ENCODE measurements at places on chromosomes 7 and 10.

- no peaks in the 10 kb centered on the region for H3K27me3 ChIP-seq
- no peaks in the 10 kb centered on the region for H3K4me1 ChIP-seq
- no peaks in the 10 kb centered on the region for H3K36me3 ChIP-seq
- DNase-seq = no peak
Observed at GRCh38 chr10:7826971-7827370, 8.7 kb downstream of the TAF3 start.

DNA sequence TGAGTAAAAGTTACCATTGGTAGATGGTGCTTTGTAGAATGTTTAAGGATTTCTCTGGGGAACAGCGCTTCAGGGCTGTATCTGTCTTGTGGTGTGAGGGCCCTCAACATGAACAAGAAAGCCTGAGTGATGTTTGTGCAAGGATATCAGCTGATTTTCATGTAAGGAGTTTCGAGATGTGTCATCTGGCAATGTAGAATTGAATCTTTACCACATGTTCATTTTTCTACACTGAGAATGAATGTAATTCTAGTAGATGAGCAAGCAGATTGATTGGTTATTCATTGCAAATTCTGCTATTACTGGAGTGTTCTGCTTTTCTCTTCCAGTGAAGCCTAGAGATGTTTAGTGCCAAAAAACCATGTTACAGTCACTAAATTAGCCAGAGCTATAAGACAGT is 87.7 kb downstream of the ST7 start:
- H3K27me3 ChIP-seq = no peaks in the 10 kb centered on the region
- H3K4me1 ChIP-seq = no peaks in the 10 kb centered on the region
- no peak for DNase-seq
- H3K27ac ChIP-seq = no peak overlapping the region

- H3K4me1 ChIP-seq = no peaks in the 10 kb centered on the region
- no peak overlapping the region for H3K27ac ChIP-seq
- no peaks in the 10 kb centered on the region for H3K27me3 ChIP-seq
- H3K36me3 ChIP-seq = no peaks in the 10 kb centered on the region
Observed at GRCh38 chr7:96484091-96484490, 162.2 kb upstream of the SLC25A13 start.

- no peak overlapping the region for H3K27ac ChIP-seq
- H3K4me1 ChIP-seq = peaks cover 2% of the 10 kb centered on the region
- DNase-seq = no peak
- H3K36me3 ChIP-seq = no peaks in the 10 kb centered on the region
Observed at GRCh38 chr7:43234968-43235367, 122.5 kb downstream of the HECW1 start.

GRCh38 chr10:113433711-113434110 is 119.1 kb upstream of the HABP2 start:
- DNase-seq = no peak
- no peaks in the 10 kb centered on the region for H3K27me3 ChIP-seq
- no peaks in the 10 kb centered on the region for H3K36me3 ChIP-seq
- H3K4me1 ChIP-seq = no peaks in the 10 kb centered on the region
- no peak overlapping the region for H3K27ac ChIP-seq

DNA sequence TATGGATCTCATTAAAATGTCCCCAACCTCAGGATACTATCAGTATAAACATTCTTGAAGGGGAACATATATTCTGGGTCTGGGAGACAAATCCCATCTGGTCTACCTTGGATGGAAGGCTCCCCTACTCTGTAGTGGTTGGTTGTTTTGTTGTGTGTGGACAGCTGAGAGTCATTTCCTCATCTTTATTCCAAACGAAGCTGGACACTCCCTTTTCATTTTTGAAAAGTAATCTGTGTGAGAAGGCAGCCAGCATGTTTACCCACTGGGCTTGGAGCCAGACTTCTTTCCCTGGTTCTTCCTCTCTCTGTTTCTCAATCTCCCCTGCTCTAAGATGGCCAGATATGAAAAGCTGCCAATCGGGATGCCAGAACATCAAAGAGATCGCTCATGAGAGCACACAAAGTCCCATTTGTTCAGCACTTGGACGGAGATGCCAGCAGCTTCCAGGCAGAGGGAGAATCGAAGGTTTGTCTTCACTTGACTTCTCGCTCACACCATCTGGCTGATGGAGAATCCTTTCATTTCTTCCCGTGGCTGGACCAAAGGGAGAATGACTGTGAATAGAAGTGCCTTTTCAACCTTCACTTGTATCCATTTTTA is 108.1 kb upstream of the AGR3 start:
- H3K27ac ChIP-seq = no peak overlapping the region
- H3K4me3 ChIP-seq = no peak overlapping the region
- H3K36me3 ChIP-seq = no peaks in the 10 kb centered on the region
- no peaks in the 10 kb centered on the region for H3K4me1 ChIP-seq

GRCh38 chr10:101986624-101986971 is 69.4 kb downstream of the ARMH3 start:
- H3K36me3 ChIP-seq = no peaks in the 10 kb centered on the region
- no peak overlapping the region for H3K27ac ChIP-seq
- DNase-seq = no peak
- no peak overlapping the region for H3K4me3 ChIP-seq
- H3K4me1 ChIP-seq = no peaks in the 10 kb centered on the region
- H3K27me3 ChIP-seq = no peaks in the 10 kb centered on the region

- DNase-seq = no peak
- no peak overlapping the region for H3K27ac ChIP-seq
- peaks cover 12% of the 10 kb centered on the region for H3K4me1 ChIP-seq
- H3K36me3 ChIP-seq = no peaks in the 10 kb centered on the region
- H3K27me3 ChIP-seq = no peaks in the 10 kb centered on the region
Observed at GRCh38 chr10:80472234-80473095, 18.4 kb downstream of the TSPAN14 start.

DNA sequence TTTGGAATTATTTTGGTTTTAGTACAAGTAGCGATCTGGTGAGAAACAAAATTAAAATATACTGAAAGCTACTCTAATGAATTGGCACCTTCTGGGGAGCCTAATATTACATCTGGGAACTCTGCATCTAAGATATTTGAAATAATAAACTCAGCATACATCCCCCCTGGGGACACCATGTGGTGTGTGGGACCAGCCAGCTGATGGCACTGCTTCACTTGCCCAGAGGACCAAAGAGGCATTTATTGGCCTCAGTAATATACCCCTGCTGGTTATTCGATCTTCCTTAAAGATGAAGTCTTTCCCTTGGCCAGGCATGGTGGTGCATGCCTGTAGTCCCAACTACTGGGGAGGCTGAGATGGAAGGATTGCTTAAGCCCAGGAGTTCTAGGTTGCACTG is 195.1 kb upstream of the AUTS2 start:
- H3K27ac ChIP-seq = no peak overlapping the region
- no peak overlapping the region for H3K4me3 ChIP-seq
- no peaks in the 10 kb centered on the region for H3K36me3 ChIP-seq
- no peaks in the 10 kb centered on the region for H3K4me1 ChIP-seq
- no peaks in the 10 kb centered on the region for H3K27me3 ChIP-seq

- H3K27me3 ChIP-seq = no peaks in the 10 kb centered on the region
- no peaks in the 10 kb centered on the region for H3K36me3 ChIP-seq
- no peak overlapping the region for H3K4me3 ChIP-seq
Observed at GRCh38 chr10:131570716-131571307, 259.3 kb upstream of the TCERG1L start.

- H3K36me3 ChIP-seq = no peaks in the 10 kb centered on the region
- DNase-seq = no peak
- no peaks in the 10 kb centered on the region for H3K27me3 ChIP-seq
- no peaks in the 10 kb centered on the region for H3K4me1 ChIP-seq
- no peak overlapping the region for H3K27ac ChIP-seq
Observed at GRCh38 chr7:35760143-35760745, 40.6 kb upstream of the SEPTIN7 start.

DNA sequence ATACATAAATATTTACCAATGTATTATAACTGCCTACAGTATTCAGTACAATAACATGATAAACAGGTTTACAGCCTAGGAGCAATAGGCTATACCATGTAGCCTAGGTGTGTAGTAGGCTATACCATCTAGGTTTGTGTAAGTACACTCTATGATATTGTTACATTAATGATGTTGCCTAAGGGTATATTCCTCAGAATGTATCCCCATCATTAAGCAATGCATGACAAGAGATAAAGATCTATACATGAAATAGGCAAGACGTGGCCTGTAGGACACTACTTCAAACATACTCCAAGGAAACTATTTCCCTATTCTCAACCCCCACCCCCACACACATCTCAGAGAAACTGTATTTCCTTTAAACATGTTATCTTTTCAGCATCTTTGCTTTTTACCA is 15.3 kb upstream of the ADAM22 start:
- no peak overlapping the region for H3K4me3 ChIP-seq
- no peaks in the 10 kb centered on the region for H3K27me3 ChIP-seq

DNA sequence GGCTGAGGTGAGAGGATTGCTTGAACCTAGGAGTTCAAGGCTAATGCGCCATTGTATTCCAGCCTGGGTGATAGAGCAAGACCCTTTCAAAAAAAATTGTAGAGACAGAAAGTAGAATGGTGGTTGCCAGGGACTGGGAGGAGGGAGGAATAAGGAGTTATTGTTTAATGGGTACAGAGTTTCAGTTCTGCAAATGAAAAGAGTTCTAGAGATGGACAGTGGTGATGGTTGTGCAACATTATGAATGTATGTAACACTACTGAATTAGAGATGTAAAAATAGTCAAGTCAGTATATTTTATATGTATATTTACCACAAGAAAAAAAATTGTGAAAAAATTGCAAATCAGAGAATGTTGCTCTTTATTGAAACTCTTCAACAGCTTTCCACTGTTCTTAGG is 266.5 kb upstream of the NPY start:
- H3K27me3 ChIP-seq = no peaks in the 10 kb centered on the region
- no peak for DNase-seq
- H3K27ac ChIP-seq = no peak overlapping the region
- H3K4me3 ChIP-seq = no peak overlapping the region

- H3K4me1 ChIP-seq = no peaks in the 10 kb centered on the region
- H3K36me3 ChIP-seq = no peaks in the 10 kb centered on the region
- H3K4me3 ChIP-seq = no peak overlapping the region
- H3K27me3 ChIP-seq = no peaks in the 10 kb centered on the region
- no peak overlapping the region for H3K27ac ChIP-seq
Observed at GRCh38 chr10:124214610-124215375, 121.4 kb upstream of the CHST15 start.

DNA sequence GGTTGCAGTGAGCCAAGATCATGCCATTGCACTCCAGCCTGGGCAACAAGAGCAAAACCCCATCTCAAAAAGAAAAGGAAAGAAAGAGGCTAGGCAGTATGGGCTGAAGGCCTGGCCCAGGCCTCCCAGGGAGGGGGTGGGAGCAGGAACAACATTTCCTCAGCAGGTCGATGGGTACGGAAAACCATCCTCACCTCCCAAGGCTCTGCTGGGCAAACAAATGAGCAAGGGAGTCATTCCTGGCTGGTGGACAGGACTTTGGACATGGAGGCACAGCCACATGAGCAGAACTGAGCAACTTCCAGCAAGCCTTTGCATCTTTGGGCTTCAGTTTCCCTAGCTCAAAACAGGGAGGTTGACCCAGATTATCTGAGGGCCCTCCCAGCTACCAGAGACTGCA is 13.0 kb downstream of the OGDHL start:
- H3K27ac ChIP-seq = no peak overlapping the region
- H3K4me3 ChIP-seq = no peak overlapping the region
- no peaks in the 10 kb centered on the region for H3K4me1 ChIP-seq
- DNase-seq = no peak
- peaks cover 25% of the 10 kb centered on the region for H3K36me3 ChIP-seq

DNA sequence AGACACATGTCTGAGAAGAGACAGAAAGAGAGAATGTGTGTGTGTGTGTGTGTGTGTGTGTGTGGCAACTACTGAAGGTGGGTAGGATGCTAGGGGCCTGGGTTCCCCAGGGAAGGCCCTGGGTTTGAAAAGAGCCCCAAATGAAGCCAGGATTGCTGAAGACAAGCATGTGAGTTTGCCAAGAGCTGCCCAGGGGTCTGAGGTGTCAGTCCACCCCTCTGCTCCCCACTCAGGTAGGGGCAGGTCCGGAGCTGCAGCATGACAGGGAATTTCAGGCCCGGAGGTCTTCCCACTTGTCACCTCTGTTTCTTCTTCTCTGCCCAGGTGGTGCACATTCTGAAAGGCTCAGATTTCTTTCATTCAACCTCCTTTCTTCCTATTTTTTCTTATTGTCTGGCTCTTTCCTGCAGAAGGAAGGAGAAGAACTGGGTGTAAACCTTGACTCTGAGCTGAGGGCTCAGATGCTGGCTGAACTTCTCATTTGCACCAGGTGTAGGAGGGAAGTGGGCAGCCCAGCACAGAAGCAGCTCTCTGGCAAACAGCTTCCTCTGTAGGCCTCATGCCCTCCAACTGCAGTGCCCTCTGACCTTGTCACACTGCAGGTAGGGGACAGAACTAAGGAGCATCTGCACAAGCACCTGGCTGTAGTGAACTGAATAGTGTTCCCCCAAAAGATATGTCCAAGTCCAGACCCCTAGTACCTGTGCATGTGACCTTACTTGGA is 79.6 kb upstream of the LRRC4 start:
- H3K4me3 ChIP-seq = no peak overlapping the region
- H3K27ac ChIP-seq = no peak overlapping the region
- no peaks in the 10 kb centered on the region for H3K4me1 ChIP-seq
- H3K27me3 ChIP-seq = peaks cover under 1% of the 10 kb centered on the region

DNA sequence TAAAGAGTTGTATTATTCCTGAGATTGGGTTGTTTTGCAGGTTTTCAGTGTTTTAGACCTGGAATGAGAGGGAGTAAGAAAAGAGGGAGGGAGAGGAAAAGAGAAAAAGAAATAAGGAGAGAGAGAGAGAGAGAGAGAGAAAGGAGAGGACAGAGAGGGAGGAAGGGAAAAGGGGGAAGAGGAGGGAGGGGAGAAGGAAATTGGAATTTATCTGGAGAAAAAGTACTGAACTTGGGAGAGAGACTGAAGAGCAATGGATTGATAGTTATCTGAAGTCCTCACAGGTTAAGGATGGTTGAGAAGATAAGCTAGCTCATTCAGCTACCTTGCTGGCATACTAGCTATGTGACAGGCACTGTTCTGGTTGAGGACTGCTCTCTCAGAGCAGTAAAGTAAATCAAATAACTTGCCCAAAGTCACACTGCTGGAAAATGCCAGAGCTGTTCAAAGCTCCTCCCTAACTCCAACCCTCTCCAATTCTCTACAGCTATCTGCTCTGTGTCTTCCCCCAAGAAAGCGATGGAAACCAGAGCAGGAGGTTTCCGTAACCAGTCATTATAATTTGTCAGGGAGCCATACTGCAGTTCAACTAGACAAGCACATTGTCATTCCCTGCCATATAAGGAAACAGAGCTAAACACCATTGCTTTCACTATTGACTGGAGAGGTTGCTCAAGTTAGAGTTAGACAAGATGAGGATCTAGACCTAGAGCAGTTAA is 10.7 kb downstream of the CALD1 start:
- no peak overlapping the region for H3K27ac ChIP-seq
- DNase-seq = no peak
- H3K27me3 ChIP-seq = no peaks in the 10 kb centered on the region
- H3K4me1 ChIP-seq = peaks cover 1% of the 10 kb centered on the region

DNA sequence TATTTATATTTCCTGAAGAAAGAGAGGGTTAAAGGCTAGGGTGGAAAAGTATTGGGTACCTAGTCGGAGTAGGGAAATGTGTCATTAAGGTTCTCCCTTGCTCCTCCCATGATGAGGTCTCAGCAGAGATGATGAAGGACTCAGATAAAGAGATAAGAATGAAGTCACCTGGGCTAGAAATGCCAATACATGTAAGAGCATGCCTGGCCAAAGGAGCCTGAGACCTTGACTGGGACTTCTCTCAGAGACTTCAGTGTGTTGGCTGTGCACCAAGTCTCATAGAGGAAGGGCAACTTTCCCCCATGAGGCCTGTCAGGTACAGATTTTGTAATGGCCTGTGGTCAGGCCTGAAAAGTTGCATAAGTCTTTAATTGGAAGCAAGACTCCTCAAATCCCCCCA is 361.0 kb upstream of the CDC14C start:
- no peak overlapping the region for H3K27ac ChIP-seq
- no peaks in the 10 kb centered on the region for H3K4me1 ChIP-seq
- H3K36me3 ChIP-seq = no peaks in the 10 kb centered on the region
- DNase-seq = no peak
- H3K4me3 ChIP-seq = no peak overlapping the region

Data from iPS DF 6.9 (cell line).